Globus pallidus (tissue), 1 donor: ENCODE measurements at places on chromosomes 5 and 9.

DNA sequence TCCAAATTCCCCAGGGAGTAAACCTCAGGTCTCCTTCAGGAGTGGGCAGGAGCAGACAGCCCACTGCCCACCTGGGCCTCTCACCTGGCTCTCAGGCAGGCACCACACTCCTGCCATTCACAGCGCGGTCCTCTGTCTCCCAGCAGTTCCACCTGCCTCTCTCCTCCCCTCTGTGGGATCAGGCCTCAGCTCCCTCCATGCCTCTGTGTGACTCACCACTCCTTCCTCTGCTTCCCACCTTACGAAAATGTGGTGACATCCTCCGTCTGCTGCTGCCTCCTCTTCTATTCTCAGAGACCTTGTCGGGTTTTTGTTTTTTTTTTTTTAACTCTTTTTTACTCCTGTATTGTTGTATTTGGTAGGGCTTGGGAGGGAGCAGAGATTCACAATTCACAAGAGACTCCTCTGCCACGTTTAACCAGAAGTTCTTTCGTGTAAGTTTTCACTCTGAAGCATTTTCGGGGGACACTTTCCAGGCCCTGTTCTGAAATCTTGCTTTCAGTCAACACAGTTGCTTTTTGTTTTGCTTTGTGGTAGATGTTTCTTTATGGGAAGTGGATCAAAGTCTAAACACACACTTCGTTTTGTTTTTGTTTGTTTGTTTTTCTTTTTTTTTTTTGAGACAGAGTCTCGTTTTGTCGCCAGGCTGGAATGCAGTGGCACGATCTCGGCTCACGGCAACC, 21.1 kb upstream of the CDKN2AIPNL start:
- DNase-seq = no peak

- no peak for DNase-seq
Measured at GRCh38 chr9:4086119-4087090, 213.5 kb downstream of the GLIS3 start.

DNA sequence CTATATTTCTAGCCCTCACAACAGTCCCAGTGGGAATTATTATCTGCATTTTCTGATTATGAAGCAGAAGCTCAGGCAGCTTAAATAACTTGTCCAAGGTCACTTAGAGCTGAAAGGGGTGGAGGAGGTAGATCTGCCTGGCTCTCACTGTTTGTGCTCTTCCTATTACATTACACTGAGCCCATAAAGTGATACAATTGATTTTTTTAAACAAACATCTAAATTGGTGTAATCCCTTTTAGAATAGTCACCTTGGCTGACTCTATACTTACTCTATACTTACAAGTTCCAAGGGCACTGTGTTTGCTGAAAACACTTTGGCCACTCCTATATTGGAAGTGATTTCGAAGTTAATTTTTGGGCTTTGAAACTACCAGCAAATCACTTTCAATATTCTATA, 144.7 kb downstream of the APBA1 start:
- no peak for DNase-seq

- DNase-seq = no peak
Measured at GRCh38 chr5:88552426-88552825, 283.8 kb upstream of the TMEM161B start.

DNA sequence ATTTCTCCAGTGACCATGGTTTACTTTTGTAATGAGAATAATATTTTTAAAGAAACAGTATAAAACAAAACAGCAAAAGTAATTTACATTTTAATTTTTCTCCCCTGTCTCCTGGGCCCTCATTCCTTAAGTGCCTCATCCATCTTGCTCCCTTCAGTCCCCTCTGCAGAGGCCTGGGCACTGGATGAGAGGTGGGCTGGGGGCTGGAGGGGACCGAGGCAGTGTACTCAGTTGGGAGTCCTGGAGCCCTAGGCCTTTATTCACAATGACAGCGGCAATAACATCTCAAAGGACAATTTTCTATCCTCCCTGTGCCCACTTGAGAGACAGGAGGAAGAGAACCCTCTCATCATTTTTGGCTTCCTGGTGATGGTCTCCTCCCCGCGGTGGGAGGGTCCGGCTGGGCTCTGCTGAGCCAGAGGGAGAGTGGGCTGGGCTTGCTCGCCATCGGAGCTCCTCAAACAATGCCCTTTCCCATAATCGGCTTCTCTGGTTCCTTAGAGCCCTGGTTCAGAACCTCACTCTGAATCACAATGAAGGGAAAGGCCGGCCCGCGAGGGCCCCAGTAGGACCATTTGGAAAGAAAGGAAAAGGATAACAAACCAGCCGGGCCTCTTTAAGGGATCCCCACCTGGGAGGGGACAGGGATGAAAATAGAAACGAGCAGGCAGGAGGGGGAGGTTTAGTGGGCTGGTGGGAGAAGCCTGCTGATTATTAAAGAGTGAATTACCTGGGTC, 9.7 kb upstream of the SMIM32 start:
- no peak for DNase-seq

- no peak for DNase-seq
Measured at GRCh38 chr5:24963611-24964010, 318.8 kb upstream of the CDH10 start.

DNA sequence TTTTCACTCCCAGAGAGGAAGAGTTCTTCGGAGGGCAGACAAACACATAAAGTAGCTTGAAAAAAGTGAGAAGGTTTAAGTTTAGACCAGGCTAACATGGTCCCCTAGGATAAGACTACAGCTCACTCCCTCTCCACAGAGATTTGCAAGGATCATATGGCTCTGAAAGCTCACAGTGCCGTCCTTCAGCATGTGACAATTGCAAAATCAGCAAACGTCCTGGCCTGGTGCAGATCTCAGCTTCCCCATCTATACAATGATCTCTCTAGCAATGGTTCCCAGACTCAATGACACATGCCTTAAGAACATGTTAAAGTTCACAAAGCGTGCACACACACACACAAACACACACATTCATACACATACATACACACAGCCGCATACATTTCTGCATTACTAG, 327.6 kb downstream of the ACTL7B start:
- no peak for DNase-seq

GRCh38 chr5:37816883-37817282, 23.0 kb downstream of the GDNF start:
- peak; percentile 93 for DNase-seq

DNA sequence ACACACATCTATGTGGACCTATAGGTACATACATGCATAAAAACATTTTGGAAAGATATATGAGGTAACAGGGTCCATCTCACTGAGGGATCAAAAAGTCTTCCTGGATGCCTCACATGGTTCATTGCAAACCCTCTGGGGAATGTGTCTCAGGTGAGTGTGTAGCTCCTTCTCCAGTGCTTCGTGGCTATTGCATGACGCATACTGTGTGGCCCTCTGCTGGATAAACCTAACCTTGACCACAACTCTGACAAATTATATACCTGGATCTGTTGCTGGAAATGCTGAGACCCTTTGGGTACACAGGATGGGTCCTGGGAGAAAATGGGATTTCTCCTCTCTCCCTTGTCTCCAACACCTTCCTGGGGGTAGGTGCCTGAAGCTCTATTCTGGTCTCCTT, 91.9 kb downstream of the JAKMIP2 start:
- DNase-seq = no peak

DNA sequence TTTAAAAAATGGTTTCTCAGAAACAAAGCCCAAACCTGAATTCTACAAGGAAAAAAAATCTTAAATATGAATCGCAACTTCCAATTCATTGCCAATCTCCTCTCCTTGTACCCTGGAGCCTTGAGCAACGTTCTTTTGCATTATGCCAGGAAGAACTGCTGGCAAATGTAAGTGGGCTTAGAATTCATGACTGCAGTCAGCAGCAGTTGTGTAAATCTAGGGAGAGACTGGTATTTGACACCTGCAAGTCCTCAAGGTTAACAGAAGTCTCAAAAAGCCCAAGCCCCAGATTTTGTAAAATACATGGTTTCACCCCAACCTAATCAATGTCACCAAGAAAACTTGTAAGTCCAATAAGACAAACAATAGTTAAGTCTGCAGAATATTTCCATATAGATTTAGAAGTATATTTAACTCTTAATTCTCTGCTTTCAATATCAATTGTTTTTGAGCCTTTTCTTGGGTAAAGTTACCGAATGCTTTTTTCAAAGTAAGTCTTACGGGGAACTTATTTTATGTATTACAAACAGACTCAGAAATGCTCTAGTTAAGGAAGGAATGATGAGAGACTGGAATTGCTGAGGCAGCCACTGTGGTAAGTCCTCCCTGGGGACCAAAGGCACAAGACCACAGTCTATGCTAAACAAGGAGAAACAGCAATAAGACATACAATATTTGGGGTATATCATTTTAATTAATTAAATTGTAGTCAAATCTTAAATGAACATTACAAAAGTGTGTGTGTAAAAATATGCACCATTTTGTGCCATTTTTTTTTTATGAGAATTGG, 31.3 kb downstream of the ELL2 start:
- DNase-seq = no peak

DNA sequence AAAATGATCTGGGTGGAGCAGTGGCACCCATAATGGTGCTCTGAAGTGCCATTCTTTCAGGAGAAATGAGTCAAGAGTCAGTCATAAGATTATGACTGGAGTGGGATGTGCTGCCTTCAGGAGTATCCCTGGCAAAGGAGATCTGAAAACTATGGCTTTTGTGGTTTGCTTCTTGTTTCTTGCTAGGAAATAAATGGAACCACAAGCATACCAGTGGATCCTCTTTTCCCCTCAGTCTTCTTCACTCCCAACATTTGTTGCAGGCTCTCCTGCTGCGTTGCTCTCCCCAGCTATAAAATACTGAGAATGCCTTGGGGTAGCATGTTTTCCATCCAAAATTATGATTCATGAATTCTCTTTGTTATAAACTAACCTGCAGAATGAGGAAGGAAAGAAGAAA, 199.1 kb downstream of the NNT start:
- no peak for DNase-seq

DNA sequence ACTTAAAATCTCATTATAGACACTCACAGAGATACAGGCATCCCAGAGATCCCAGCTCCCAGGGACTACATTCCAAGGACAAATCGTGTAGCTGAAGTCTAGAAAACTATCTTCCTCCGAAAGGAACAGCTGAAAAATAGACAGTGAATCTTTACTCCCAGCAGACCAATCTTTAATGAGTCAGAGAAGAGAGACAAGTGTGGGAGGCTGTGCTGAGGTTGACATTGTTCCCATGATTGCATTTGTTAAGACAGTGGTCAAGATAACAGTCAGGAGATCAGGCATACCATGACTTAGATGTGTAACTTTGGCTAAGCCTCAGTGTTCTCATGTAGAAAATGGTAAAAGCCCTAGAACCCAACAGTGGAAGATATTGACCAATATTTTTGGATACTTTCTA, 120.7 kb downstream of the PAPPA start:
- no peak for DNase-seq

GRCh38 chr9:2086971-2087370, 71.8 kb downstream of the SMARCA2 start:
- no peak for DNase-seq

- no peak for DNase-seq
Measured at GRCh38 chr5:56910210-56910965, 992 bp downstream of the SETD9 start.

DNA sequence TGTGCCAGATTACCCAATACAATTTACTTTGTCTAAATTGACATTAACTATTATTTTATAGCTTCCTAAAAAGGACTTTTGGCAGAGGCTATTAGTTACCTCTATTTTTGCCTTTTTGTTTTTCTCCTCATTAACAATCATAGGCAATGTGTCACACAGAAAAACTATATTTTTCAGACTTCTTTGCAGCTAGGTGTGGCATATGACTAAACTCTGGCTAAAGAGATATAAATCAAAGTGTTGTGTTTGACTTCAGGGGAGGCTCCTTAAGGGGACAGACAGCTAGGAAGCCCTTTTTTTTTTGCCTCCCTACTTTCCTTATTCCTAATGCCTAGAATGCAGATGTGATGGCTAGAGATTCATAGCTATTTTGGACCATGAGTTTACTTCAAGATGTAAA, 19.7 kb upstream of the GCNT4 start:
- no peak for DNase-seq
